ENCODE measurements at places on chromosomes 2 and 18.

DNA sequence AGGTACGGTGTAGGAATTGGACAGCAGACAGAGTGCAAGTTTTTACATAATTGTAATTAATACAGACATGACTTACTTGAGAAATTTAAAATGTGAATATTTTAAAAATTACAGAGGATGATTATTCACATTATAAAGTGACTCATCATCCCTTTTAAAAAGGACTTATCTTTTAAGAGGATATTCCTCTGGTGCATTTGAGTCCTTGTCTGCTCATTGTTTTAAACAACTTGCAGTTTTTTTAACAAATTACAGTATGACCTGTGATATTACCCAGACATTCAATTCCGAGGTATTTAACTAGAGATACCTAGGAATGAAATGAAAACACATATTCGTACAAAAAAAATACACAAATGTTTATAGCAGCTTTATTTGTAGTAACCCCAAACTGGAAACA, 38.0 kb downstream of the SPTBN1 start:
- no peak for DNase-seq

DNA sequence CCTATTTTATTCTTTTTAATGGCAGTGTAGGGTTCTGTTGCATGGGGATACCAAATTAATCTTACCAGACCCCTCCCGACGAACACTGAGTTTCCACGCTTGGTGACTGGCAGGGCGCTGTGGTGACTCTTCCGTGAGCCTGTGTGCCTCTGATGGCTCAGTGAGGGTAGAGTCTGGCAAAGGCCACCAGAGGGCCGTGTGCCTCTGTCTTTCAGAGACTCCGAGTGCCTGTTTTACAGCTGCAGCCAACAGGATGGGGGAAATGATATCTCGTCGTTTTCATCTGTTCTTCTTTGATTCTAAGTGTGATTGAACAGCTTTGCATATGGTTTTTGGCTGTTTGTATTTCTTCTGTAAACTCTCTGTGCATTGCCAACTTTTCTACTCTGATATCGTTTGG, 99.8 kb downstream of the ZNF236 start:
- peak; percentile 42 for DNase-seq

- no peak for DNase-seq
These were observed 45.7 kb upstream of the CUL3 start for GRCh38 chr2:224630659-224631550.

GRCh38 chr2:239303711-239304532, 96.9 kb downstream of the HDAC4 start:
- DNase-seq = no peak

GRCh38 chr2:71736091-71736861, 282.9 kb downstream of the DYSF start:
- no peak for DNase-seq

DNA sequence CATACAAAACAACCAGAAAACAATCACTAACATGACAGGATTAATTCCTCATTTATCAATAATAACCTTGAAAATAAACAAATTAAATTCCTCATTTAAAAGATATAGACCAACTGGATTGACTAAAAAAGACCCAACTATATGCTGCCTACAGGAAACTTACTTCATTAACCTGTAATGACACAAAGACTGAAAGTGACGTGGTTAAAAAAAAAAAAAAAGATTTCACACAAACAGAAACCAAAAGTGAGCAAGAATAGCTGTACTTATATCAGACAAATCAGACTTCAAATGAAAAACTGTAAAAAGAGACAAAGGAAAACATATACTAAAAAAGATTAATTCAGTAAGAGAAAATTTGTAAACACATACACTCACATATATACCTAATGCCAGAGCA, 201.2 kb downstream of the CCDC178 start:
- no peak for DNase-seq

DNA sequence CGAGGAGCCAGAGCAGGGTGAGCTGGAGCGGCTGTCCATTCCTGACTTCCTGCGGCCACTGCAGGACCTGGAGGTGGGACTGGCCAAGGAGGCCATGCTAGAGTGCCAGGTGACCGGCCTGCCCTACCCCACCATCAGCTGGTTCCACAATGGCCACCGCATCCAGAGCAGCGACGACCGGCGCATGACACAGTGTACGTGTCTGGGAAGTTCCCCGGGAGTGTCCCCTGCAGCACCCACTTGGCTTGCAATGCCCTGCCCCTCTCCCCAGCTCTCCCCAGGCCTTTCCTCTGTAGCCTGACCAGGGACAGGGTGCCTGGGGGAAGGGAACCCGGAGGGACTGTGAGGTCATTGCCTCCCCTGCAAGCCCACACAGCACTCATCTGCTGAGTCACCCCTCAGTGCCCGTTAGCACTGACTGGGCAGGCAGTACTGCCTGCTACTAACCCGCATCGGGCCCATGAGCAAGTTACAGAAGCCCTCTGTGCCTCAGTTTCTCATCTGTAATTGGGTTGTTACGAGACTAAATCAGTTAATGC, 29.4 kb upstream of the GMPPA start:
- no peak for DNase-seq

DNA sequence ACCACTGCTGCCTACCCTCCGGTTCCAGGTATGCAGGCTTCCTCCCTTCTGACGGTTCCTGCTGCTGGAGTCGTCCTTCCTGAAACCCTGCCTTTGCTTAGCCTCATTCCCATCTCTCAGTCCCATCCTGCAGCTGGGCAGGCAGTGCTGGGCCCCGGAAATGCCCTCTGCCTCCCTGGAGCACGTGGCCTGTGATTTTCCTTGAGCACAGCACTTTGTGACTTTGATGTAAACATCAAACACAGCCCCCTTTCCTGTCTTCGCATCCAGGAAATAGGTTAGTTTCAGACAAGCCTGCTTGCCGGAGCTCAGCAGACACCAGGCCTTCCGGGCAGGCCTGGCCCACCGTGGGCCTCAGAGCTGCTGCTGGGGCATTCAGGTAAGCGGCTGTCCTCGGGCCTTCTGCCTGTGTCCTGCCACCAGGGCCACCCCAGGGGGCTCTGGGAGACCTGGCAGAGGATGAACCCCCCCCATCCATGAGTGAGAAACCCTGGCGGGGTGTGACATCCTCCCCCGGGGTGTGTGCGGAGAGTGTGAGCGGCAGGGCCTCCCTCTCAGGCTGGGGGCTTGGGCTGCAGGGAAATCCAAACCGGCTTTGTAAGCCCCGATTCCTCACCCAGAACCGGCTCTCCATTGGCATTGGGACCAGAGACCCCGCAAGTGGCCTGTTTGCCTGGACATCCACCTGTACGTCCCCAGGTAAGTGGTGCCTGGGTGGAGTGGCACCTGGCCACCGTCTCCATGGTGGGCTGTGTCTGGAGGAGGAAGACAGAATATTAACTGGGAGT, at the start of gene ZAP70:
Gene ZAP70, plus strand, starts transcription at position 281 of the 788 bp plus-strand sequence. CDS start 10,461 bp downstream, outside the sequence.
- DNase-seq = no peak

DNA sequence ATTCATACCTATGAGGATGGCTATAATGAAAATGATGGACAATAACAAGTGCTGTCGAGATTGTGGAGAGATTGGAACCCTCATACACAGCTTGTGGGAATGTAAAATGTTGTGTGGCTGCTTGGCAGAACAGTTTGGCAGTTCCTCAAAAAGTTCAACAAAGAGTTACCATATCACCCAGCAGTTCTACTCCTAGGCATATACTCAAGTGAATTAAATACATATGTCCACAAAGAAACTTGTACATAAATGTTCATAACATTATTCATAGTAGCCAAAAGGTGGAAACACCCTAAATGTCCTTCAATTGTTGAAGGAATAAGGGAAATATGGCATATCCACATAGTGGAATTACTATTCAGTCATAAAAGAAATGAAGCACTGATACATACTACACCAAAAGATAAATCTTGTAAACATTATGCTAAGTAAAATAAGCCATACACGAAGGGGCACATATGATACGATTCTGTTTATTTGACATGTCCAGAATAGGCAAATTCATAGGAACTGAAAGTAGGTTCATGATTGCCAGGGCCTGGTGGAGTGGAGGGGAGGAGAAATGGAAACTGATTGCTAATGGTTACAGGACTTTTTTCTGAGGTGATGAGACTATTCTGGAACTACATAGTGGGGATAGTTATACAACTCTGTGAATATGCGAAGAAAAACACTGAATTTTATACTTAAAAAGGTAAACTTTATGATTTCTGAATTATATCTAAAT, 92.1 kb downstream of the ADAM23 start:
- no peak for DNase-seq

- peak; percentile 57 for DNase-seq
These were observed 26.2 kb downstream of the MMADHC start for GRCh38 chr2:149561309-149561926.

- no peak for DNase-seq
These were observed 13.8 kb upstream of the CTLA4 start for GRCh38 chr2:203853722-203854121.

GRCh38 chr2:18790509-18791171, 201.3 kb upstream of the NT5C1B start:
- DNase-seq = no peak

- no peak for DNase-seq
These were observed 52.8 kb downstream of the EIF2AK3 start for GRCh38 chr2:88574445-88574844.

- DNase-seq = no peak
These were observed 175.2 kb downstream of the TGIF1 start for GRCh38 chr18:3624935-3625741.

GRCh38 chr2:177799531-177799930, 273.0 kb downstream of the PDE11A start:
- DNase-seq = peak; percentile 41

GRCh38 chr2:16044946-16045456, 104.7 kb downstream of the MYCN start:
- no peak for DNase-seq

GRCh38 chr2:128727404-128727803, 408.7 kb upstream of the HS6ST1 start:
- DNase-seq = no peak

DNA sequence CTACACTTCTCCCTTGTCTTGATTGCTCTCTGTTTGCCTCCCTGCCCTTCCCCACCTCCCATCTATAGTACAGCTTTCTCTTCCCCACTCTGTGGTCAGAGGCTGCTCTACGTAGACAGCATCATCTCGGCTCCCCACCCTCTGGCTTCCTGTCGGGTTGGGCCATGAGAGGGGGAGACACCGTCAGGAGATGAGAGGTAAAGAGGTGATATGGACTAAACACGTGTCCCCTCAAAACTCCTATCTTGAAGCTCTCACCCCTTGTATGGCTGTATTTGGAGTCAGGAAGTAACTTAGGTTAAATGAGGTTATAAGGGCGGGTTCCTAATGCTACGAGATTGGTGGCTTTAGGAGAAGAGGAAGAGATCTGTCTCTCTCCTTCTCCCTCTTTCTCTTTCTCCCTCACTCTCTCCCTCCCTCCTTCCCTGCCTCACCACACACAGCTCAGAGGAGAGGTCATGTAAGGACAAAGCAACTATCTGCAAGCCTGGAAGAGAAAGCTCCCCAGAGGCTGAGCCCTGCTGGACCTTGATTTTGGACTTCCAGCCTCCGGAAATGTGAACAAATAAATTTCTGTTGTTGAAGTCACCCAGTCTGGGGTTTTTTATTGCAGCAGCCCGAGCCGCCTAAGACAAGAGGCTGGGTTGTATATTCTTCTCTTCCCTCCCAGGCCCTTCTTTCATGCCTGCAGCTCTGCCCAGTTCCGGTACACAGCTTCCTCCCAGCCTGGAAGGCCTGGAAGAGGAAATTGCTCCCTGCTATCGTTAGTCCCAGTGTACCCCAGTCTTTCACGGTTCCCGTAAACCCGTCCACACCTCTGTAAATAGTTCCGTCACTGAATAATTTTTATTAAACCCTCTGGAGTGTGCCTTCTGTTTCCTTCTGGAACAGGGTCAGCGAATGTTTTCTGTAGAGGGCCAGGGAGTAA, 138.0 kb downstream of the AKAIN1 start:
- no peak for DNase-seq

- DNase-seq = no peak
These were observed 424.6 kb downstream of the METTL4 start for GRCh38 chr18:2146754-2147153.

Data from HAP-1 (cell line).